Fibroblast of skin of left quadriceps (primary cell): ENCODE measurements at places on chromosomes 4 and X.

GRCh38 chr4:61462451-61463326 is 262.6 kb downstream of the ADGRL3 start:
- peak; percentile 39 for DNase-seq

- DNase-seq, result peak; percentile 63
Observed at GRCh38 chrX:16239211-16239610, 71.9 kb downstream of the MAGEB17 start.

DNA sequence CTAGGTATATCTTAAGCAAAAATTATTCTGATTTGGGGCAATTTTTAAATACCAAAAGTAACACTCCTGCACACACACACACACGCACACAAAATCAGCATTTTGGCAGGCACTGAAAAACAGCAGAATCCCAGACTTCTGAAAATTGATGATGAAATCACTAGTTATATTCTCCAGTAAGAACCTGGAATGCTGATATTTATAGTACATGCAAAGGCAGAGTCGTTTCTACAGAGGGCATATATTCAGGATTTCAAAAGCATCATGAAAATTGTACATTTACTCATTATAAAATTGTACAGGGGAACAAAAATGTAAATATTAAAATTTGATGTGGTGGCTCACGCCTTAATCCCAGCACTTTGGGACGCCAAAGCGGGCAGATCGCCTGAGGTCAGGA is 352.5 kb upstream of the PITX2 start:
- no peak for DNase-seq

DNA sequence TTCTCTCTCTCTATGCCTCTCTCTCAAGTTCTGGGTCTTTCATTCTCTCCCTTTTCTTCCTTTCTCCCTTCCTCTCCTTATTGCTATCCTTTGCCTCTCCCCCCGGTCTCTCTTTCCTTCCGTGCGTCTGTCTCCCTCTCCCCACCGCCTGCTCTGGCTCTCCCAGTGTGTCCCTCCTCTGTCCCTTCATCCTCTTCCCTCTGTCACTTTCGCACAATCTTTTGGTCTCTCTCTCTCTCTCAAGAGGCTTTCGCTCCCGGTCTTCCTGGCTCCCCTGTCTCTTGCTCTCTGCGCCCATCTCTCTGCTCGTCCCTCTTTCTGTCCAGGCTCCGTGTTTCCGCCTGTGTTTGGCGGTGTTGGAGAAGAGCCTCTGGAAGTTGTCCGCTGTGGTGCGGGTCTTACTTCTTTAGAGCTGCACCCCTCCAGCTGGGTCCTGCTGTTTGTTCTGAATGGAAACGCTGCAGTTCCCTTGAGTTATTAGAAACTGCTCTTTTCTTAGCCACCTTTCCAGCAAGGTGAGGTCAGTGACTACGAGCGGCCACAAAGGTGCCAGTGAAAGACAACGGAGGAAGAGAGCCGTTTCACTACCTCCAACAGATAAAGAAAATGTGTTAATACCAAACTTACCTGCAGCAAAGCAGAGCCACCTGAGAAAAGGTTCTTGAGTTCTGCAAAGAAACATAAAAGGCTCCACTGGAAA is 1.1 kb downstream of the BMPR1B start:
- no peak for DNase-seq

GRCh38 chrX:31228415-31228832 is 156.6 kb upstream of the FTHL17 start:
- peak; percentile 72 for DNase-seq

DNA sequence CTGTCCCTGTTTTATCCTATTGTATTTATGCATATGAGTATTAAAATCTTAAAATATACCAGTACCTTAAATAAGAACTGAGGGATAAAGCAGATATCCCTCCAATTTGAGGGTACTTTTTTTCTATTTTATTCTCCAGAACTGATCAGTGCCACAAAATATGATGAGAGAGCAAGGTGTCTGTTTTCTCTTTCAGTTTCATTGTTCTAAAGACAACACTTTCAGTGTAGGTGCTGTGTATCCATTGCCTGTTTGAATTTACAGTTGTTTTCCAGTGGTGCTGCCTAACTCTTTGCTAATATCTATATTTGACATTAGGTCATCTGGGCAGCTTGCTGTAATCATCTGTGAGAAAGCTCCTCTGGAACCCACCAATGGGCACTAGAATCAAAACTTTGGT is 394.7 kb downstream of the IL1RAPL1 start:
- DNase-seq, result no peak

DNA sequence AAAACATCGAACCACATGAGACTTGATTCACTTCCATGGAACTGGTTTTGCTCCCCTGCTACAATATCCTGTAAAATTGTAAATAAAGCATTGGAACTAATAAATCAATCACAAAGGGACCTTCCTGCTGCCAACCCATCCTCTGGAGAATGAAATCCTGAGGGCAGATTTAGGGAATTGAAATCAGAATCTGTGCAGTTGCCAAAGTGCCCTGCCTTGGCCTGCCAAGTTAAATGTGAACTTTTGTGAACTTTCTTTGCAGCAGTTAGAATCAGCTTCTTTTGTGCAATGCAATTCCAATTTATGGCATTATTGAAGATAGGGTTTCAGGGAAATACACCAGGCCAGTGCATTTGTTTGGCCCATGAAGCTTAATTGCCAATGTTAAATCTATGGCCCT is 263.1 kb downstream of the PTTG2 start:
- DNase-seq, result no peak

GRCh38 chr4:26076000-26076587 is 162.1 kb downstream of the SMIM20 start:
- DNase-seq, result no peak

DNA sequence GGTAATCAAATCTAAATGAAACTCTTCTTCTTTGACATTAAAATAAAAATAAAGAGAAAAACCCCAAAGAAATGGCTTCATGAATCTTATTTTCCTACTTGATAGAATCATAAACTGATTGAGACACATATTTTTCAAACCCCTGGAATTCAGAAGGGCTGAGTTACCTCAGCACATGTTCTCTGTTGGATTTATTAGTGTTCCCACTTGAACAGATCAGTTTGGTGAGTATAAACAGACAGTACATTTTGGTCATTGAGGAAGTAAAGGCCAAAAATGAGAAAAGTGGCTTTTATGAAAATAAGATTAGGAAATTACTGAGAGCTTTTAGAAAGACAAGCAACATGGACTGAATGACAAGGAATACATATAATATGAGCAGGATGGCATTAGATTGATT is 620.4 kb downstream of the ANKRD50 start:
- no peak for DNase-seq
